ENCODE measurements at places on chromosomes 7 and 10. TPM values are rescaled to one million over a fixed set of nuclear protein-coding genes. Genes with fewer than 3 reads are reported as not detected.

CDK1 gene
- 28.1 TPM for total RNA-seq

ACSM6 gene
- total RNA-seq = not detected

ZNF365 gene
- total RNA-seq = 2.5 TPM

- DNase-seq = peak; percentile 90
Measured at GRCh38 chr7:143492043-143492471, 14.4 kb downstream of the TAS2R41 start.

GRCh38 chr10:123781956-123782500 is 109.6 kb downstream of the CPXM2 start:
- DNase-seq = no peak

- no peak for DNase-seq
Measured at GRCh38 chr10:123669886-123670285, 3.7 kb downstream of the GPR26 start.

GRCh38 chr10:102422545-102423129 is 2.0 kb downstream of the FBXL15 start:
- DNase-seq = peak; percentile 69
